ENCODE measurements at places on chromosomes 2 and 18.

DNA sequence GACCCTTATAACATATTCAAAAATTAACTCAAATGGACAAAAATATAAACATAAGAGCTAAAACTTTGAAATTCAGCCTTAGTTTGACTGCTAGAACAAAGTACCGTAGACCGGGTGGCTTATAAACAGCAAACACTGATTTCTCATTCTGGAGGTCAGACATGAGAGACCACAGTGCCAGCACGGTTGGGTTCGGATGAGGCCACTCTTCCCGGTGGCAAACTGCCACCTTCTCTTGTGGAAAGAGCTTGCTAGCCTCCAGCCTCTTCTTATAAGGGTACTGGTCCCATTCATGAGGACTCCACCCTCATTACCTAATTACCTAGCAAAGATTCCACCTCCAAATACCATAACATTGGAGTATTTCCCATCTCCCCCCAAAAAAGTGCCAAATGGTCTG lies 91.3 kb downstream of the FAM210A start:
- DNase-seq: no peak

GRCh38 chr2:143117225-143117624 lies 12.0 kb upstream of the ARHGAP15 start:
- no peak for DNase-seq

DNA sequence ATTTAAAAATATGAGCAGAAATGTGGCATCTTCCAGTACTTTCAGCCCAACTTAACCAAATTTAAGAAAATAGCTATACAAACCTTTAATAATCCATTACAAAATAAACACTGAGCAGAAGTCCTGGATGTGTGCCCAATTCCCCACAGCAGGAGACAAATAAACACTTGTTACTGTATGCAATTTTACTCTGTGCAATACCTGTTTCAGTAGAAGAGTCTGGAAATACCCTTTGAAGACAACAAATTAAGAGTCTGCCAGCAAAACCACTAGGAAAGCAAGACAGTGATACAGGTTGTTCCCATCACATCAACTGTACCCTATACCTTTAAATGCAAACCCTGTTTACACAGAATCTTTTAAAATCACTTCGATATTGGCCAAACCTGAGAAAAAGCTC lies 41.4 kb upstream of the RNU4ATAC start:
- no peak for DNase-seq

GRCh38 chr2:85704800-85705679 lies 10.9 kb downstream of the GNLY start:
- no peak for DNase-seq

GRCh38 chr2:142721015-142721414 lies 156.4 kb upstream of the KYNU start:
- no peak for DNase-seq

GRCh38 chr18:45962461-45962860 lies 4.7 kb downstream of the EPG5 start:
- peak; percentile 80 for DNase-seq

DNA sequence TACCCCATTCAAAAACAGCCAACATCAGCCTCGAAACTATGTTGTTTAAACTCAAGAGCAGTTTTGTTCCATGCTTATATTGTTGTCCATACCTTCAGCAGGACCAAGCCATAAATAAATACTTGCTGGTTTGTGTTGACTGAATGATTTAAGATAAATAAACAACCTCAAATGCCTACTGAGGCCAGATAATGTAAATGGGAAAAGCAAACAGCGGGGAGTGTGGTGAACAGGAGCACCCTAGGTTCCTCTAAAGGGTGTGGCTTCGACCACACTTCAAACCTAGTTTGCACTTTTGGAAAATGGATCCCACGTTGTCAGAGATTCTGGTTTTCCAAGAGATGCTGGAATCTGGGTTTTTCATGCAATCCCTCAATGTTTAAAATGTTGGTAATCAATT lies 1.7 kb upstream of the PMAIP1 start:
- DNase-seq: no peak

- peak; percentile 15 for DNase-seq
Observed at GRCh38 chr2:3959372-3959771, 256.0 kb downstream of the DCDC2C start.

- peak; percentile 32 for DNase-seq
Observed at GRCh38 chr18:11178951-11179549, 29.7 kb upstream of the PIEZO2 start.

DNA sequence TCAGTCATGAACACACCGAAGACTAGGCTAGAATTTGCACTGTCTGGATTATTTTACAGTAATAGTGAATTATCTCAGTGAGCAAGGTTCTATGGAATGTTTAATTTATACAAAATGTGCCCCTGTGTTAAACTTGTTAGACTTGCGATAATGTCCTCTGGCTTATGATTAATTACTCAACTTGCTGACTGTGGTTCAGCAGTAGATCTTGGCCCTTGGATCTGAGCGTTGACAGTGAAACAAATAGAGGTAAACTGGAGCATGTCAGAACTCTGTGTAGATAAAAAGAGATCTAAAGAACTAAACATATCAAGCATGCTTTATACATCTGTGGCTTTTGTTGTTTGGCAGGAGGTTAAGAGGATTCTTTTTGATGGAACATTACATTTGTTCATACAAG lies 407.6 kb downstream of the DSEL start:
- no peak for DNase-seq

GRCh38 chr2:624096-624495 lies 53.1 kb downstream of the TMEM18 start:
- no peak for DNase-seq

All from RPMI7951 (cell line).